ENCODE measurements at places on chromosomes 7 and 10.

DNA sequence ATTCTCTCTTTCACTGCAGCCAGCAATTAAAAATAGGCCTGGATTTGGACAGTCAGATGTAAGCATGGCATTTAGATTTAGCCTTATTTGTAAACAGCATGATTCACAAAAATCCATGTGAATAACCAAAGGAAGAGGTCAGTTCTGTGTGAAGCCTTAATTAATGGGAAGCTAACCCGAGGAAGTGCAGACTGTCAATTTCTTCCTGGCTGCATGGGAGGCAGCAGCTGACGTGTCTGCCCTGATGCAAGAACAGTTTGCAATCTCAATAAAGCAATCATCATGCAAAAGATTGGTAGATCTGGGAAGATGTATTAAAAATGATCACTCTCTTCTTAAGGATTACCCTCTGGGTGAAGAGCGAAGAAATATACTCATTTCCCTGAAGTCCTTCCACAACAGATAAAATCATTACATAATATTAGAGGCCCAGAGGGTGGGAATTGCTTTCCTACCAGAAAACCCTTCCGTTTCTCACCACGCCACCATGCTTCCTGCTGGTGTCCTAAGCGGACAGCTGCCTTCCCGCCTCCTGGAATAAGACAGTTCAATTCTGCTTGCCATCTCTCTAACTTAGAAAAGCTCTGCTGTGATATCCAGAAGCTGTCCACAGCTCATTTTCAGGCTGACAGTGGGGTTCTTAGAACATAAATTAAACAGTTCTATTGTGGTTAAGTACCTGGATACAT lies 526.7 kb upstream of the NRP1 start:
- DNase-seq: no peak

DNA sequence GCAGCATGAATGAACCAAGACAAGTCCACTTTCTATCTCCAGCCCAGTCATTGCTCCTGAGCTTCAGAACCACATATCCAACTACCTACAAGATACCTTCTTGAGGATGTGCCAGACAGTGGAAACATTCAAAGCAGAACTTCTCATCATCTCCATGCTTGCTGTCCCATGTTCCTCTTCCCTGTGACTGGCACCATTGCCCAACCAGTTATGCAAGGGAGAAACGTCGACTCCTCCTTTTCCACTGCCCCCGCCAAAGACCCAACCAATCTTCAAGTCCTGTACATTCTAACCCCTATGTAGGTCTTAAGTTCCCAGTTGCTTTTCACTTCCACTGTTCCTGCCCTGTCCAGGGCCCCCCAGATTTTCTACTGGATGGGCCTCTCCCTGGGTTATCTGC lies 225.7 kb downstream of the RPS24 start:
- no peak for DNase-seq

- DNase-seq: no peak
Observed at GRCh38 chr10:24419066-24419465, 210.1 kb downstream of the KIAA1217 start.

GRCh38 chr7:4136501-4137110 lies 545.5 kb upstream of the FOXK1 start:
- no peak for DNase-seq

DNA sequence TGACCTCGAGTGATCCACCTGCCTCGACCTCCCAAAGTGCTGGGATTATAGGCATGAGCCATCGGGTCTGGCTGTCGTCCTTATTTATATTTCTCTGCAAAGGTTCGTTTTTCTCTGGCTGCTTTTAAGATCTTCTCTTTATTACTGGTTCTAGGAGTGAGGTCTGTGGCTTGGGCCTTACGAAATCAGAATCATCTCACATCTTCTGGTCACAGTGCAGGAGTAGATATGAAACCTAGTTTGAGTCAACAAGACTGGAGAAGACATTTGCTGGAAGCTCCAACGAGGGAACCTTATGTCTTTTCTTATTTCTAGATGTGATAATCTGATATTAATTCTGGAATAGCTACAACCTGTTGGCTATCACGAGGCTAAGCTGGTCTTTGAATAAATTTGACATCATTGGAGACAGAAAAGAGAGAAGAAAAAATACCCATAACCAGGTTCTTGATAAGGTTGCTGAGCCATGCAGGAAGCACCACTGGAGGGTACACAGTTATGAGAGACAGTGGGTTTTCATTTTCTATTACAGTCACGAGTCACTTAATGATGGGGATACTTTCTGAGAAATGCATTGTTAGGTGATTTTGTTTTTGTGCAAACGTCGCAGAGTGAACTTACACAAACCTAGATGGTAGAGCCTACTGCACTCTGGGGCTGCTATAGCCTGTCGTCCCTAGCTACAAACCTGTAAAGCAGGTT lies 25.6 kb upstream of the IL15RA start:
- no peak for DNase-seq

DNA sequence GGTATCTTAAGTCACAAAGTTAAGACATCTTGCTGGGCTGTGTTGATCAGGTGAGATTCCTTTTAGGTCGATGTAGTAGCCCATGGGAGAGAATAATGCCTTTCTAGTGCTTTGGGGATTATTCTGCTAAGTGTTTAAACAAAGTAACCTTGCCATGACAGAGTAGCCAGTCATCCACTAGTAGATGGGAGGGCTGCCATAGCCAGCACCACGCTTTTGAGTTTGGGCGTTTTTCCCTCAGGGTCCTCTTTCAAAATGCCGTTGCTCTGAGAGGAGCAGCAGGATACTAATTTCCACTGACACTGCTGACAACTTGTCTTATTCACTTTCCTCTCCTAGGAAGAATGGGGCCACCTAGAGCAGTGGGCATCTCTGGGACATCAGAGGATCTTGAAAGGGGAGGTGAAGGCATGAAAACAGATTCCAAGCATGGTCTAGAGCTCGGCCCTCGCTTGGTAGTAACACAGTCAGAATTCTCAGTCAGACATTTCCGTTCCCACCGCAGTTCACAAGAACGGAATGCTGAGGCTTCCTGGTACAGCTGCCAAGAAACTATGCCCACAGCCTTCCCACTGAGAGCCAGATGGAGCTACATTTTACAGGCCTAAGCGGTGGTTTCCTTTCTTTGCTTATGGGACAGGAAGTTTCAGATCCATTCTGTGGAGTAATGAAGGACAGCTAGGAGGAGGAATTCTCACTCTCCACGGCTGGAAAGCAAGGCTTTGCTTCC lies 15.3 kb upstream of the RSU1 start:
- no peak for DNase-seq

- DNase-seq: no peak
Observed at GRCh38 chr7:50315739-50316671, 11.5 kb downstream of the IKZF1 start.

GRCh38 chr10:52390388-52390787 lies 76.3 kb downstream of the DKK1 start:
- DNase-seq: no peak

DNA sequence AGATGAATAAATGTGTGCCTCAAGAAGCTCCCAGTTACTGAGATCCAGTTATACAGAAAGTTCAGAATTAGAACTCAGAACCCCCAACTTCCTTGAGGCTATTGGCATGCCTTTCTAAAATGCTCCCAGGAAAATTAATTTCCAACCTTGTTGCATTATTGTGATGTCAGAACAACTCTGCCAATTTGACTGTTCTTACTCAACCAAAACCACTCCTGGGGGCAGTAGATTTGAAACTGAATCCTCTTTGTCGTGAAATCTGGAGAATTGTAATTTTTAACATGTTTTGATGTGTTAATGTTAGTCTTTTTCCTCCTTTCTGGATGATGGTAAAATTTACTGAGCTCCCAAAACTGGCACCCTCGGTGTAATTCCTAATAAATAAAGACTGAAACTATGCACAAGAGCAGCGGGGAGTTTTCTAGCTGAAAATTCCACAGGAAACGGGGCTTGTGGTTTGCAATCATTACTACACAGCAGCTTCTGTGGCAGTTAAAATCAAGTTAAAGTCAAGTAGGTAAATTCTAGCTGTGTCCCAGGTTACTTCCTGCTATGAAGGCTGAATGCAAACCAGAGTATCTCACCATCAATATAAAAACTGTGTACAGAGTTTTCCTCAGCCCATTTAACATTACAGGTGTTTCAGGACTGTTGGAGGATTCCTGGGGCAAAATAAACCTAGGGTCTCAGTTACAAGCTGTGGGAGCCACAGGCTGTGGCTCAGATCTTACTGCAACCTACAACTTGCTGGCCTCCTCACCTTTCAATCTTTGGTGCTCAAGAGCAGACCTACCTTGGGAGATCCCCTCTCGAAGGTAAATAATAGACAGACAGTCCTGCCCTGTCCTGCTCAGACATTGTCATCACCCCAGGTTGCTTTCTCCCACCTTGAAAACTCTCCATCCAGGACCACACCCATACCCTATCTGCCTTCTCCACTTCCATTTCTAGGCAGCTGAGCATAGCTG lies 156.3 kb upstream of the KMT2E start:
- DNase-seq: no peak

DNA sequence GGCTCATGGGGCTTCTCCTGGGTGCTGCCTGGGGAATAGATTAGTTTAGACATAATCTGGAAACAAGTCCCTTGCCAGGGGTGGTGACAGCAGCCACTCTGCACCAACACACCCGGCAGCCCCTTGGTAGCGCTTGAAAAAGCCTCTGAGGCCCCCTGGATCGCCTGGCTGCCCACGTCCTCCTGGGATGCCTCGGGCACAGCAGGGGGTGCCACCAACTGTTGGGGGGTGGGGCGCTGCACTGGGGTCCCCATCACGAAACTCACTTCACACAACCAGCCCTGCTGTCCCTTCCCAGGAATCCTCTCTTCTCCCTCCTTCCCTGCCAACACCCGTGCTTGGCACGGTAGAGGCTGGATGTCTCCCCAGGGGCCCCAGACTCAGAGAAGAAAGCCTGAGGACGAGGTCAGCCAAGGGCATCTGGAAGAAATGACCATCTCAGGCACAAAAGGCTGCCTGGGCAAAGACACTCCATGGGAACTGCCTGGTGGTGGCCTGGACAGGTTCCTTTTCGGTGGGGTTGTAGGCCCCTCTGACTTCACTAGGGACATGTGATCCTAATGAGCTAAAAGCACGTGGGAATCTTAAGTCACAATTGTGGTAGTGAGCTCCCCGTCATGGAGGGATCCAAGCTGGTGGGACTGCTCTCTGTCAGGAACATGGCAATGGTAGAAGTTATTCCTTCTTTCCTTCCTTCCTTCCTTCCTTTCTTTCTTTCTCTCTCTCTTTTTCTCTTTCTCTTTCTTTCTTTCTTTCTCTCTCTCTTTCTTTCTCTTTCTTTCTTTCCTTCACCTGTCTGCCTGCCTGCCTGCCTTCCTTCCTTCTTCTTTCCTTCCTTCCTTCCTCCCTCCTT lies 11.3 kb downstream of the TMEM270 start:
- DNase-seq: no peak

DNA sequence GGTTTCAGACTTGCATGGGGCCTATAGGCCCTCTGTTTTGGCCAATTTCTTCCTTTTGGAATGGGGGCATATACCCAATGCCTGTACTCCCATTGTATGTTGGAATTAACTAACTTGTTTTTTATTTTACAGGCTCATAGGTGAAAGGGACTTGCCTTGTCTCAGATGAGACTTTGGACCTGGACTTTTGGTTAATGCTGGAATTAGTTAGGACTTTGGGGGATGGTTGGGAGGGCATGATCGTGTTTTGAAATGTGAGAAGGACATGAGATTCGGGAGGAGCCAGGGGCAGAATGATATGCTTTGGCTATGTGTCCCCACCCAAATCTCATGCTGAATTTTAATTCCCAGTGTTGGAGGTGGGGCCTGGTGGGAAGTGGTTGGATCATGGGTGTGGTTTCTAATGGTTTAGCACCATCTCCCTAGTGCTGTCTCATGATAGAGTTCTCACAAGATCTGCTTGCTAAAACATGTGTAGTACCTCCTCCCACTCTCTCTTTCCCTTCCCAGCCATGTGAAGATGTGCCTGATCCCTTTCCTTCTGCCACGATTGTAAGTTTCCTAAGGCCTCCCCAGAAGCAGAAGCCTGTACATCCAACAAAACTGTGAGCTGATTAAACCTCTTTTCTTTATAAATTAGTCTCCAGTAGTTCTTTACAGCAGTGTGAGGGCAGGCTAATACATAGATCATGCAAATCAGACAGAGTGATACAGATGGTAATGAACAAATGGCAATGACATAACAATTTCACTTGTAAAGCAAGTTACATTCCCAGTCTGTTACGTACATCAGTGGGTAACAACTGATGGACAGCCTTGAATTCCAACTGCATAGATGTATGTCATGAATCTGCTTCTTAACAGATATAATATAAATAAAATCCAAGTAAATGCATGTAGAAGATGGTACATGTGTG lies 146.2 kb downstream of the SGMS1 start:
- no peak for DNase-seq

- DNase-seq: peak; percentile 41
Observed at GRCh38 chr7:128737867-128738385, 1.2 kb upstream of the CALU start.

- DNase-seq: no peak
Observed at GRCh38 chr10:104074505-104074904, 11.2 kb downstream of the COL17A1 start.

GRCh38 chr7:27526611-27527347 lies 135.9 kb downstream of the HIBADH start:
- peak; percentile 59 for DNase-seq

GRCh38 chr10:20852303-20852702 lies 44.8 kb downstream of the NEBL start:
- no peak for DNase-seq

GRCh38 chr7:105188201-105188600 lies 174.2 kb downstream of the KMT2E start:
- DNase-seq: no peak

DNA sequence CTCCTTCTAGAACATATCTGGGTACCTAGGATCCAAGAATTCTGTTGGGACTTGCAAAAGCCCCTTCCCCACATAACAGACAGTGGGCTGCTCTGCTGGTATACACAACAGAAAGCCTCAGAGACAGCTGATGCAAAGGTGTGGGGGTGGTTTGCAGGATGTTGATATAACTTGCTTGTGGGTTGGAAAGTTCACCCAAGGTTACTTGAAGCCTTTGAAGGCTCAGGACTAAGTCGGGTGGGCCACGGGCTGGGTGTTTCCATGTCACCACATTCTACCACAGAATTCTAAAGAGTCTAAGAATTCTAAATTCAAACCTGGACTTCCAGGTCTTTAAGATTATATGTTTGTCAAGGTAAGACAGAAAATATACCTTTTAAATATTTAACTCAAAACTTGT lies 7.4 kb upstream of the NRCAM start:
- DNase-seq: no peak

- no peak for DNase-seq
Observed at GRCh38 chr10:77027576-77027975, 610.0 kb downstream of the KCNMA1 start.
